ENCODE measurements at places on chromosomes 16 and 17.

GRCh38 chr17:79779084-79779529, 1.2 kb downstream of the CBX2 start:
- ATAC-seq = no peak

DNA sequence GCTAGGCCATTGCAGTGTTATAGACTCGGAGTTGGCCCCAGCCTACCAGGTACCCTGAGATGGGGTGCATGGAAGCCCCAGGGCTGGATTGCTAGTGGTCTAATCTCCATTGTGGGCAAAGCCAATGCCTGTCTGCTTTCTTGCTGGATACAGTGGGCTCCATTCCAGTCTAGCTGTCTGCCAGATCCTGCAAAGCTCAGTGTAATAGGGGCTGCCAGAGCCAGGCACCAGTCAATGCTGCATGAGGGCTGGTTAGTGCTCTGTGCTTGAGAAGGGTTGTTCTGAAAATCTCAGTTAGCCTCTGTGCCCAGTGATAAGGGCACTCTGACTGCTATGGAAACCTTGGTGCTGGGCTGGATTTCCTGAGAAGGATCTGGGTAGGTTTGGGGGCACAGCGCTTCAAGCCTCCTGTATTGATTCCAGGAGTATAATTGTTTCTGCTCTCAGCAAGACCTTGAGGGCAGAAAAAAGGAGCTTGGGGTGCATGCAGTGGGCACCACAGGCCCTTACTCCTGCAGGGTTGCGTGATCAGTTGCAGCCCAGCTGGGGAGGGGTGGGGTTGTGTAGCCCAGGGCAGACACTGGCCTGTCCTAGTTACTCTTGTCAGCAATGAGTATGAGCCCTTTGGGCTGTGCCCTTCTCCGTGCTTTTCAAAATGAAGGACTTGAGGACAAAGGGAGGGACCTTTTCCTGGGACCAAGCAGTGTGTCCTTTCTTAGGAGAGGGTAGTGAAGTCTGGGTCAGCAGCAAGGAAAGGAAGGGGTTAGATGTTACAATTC, 19.0 kb downstream of the SMPD3 start:
- ATAC-seq = no peak

GRCh38 chr16:79613009-79613408, 12.5 kb upstream of the MAF start:
- peak; percentile 78 for ATAC-seq

DNA sequence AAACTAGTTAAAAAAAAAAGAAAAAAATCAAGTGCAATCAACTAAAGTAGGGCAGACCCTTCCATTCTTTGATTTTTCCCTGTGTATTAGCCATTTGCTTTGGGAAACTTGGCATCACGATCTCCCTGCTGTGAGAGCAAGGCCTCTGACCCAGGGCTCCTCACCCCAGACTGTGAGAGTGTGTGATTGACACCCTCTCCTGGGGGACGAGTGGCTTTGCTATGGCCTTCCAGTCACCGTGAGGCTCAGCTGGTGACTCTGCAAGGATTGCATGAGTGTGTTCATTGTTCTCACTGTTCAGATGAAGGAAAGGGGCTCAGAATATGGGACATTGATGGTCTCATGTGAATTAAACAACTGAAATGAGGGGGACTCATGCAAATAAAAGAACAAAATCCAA, 69.0 kb upstream of the BCAR1 start:
- ATAC-seq = no peak

DNA sequence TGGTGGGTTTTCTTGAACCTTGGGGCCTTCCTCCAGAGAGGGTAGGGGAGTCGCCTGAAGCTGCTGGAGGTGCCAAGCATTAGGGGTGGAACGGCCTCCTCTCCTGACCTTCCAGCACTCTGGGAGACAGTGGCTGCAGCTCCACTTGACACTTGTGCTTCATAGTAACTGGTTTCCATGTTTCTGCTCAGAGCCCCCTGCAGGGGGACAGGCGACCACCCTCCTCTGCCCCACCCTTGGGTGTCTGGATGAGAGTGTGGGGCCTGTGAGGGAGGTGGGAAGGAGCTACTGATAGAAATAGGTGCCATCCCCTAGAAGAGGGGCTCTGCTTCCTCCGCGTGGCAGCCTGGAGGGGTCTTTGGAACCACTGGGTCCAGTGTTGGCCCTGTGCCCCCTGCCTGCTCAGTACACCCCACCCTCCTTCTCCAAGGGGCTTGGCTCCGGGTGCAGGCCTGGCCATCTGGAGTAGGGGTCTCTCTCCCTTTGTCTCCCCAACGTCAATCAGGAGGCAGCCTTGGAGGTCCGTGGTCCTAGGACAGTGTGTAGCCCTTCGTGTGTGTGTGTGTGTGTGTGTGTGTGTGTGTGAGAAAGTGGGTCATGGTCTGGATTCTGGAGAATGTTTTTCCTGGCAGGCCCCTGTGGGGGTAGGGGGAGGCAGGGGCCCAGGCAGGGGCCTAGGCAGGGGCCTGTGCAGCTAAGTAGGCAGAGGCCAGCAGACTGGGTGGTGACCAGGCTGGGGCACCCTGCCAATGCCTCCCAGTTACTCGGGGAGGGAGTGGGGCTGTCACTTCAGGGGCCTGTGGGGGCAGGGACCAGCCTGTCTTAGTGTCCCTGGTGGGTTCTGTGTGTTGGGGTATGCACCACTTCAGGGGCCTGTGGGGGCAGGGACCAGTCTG, 4.9 kb downstream of the LASP1 start:
- no peak for ATAC-seq

DNA sequence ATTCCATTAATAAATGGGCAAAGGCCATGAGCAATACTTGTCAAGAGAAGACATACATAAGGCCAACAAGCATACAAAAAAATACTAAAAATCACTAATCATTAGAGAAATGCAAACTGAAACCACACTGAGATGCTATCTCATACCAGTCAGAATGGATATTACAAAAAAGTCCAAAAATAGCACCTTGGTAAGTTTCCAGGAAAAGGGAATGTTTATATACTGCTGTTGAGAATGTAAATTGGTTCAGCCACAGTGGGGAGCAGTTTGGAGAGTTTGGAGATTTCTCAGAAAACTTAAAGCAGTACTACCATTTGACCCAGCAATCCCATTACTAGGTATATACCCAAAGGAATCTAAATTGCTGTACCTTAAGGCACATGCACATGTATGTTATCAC, 467.7 kb downstream of the CDH11 start:
- no peak for ATAC-seq

DNA sequence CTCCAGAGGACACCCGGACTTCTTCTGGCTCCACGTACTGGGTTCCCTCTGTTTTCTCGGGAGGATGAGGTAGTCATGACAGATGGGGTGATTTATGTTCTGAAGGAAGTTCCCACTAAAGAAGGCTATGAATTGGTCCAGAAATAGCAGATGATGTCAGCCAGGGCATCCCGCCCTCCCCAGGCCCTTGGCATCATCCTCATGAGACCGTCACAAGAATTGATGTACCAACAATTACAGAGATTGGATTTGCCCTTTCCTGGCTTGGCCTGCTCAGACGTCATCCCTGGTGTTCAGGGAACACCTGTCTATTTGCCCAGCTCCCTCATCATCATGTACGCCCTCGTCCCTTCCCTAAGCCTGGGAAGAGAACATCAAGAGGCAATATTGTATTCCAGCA, 102.8 kb upstream of the CCL1 start:
- ATAC-seq = no peak

- ATAC-seq = no peak
Observed at GRCh38 chr17:82403662-82404660, 14.2 kb upstream of the HEXD start.

DNA sequence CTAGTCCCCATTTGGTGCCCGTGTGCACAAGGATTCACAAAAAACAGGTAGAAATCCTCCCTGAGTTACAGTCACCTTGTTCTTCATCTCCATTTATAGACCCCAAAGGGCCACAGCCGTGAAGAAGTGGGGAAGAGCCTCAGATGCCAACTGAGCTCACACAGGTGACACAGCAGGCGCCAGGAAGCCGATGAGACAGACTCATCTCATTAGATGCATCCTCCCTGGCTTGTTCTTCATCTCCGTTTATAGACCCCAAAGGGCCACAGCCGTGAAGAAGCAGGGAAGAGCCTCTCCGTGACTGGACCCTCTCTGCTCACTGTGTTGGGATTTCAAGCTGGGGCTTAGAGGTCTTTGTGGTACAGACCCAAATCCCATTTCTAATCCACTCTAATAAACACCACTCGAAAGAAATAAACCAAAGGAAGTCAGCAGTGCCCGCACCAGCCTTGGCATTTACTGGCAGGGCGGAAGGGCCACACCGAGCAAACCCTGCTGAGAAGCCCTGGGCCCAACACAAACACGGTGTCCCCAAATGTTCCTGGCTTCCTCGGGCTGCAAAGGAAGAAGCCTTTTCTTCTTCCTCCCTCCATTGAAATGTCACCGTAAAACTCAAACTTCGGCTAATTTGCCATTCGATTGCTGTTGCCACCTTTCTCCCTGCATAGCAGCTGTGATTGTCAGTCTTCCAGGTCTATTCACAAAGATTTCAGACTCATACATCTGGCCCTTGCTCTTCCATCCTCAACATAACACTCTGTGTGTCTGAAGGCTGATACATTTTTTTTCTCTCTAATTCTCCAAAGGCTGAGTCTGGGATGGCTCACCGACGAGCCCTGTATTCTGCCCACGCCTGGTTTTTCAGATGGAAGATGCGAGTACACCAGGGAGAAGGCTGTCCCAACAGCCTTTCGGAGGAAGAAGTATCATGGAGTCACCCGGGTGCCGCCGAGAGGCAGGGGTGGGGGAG, 44.9 kb upstream of the DOC2B start:
- ATAC-seq = no peak

GRCh38 chr17:79388556-79389295, 222.1 kb downstream of the RBFOX3 start:
- no peak for ATAC-seq

DNA sequence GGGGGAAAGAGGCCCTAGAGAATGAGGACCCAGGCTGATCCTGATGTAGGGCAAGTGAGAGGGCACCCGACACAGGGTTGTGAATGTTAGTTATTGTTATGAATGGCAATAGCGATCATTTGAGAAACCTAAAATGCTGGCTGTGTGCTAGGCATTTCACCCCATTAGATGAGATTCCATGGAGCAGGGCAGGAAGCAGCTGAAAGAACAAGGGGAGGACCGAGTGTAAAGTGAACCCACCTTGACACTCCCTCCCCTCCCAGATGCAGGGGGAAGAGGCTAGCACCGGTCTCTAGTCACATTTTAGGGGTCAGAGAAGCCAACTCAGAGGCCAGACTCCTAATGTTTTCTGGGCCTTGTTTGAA, 553 bp upstream of the CORO6 start:
- ATAC-seq = no peak

DNA sequence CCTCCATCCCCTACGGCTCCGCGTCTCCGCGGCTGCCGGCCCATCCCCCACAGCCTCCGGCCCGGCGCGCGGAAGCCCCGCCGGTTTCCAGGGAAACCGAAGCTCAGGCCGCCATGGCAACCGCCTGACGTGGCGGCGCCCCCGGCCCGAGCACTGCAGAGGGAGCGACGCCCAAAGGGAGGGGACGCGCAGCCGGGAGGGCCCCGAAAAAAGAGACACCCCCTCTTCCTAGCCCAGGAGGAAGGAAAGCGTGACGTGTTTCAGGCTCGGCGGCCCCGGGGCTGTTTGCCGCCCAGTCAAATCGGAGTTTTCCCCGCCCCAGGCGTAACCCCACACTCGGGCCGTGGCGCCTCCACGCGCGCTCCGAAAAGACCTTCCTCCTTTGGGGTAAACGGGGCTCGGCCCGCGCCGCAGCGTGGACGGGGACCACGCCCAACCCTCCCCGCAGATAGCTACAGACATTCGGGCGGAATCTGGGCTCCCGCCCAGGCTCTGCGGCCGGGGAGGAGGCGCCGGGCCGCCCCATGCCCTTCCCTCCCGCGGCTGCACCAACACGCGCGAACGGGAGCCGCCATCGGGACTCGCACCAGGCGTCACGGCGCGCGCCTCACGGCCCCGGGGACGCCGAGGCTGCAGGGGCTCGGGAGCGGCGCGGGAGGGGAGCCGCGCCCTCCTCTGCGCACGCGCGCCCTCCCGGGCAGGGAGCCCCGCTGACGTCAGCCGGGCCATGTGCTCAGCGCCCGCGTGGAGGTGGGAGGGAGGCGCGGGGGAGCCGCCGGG, 7.5 kb downstream of the MNT start:
- peak; percentile 56 for ATAC-seq

DNA sequence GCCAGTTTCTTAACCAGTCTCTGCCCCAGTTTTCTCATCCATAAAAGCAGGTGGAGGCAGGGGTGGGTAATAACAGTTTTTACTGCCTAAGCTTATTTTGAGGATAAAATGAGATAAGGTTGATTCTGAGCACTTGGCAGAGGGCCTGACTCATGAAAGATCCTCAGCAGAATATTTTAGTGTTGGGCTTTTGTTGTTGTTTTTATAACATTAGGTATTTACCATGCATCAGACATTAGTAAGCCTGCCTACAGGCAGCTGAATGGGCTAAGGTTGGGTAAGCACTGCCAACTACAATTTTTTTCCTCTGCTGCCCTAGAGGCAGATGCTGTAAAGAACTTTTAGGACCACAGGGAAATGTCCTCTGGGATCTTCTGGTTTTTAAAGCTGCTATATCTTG, 43.1 kb downstream of the SCNN1G start:
- ATAC-seq = no peak

- no peak for ATAC-seq
Observed at GRCh38 chr17:43359469-43360110, 39.2 kb upstream of the ARL4D start.

DNA sequence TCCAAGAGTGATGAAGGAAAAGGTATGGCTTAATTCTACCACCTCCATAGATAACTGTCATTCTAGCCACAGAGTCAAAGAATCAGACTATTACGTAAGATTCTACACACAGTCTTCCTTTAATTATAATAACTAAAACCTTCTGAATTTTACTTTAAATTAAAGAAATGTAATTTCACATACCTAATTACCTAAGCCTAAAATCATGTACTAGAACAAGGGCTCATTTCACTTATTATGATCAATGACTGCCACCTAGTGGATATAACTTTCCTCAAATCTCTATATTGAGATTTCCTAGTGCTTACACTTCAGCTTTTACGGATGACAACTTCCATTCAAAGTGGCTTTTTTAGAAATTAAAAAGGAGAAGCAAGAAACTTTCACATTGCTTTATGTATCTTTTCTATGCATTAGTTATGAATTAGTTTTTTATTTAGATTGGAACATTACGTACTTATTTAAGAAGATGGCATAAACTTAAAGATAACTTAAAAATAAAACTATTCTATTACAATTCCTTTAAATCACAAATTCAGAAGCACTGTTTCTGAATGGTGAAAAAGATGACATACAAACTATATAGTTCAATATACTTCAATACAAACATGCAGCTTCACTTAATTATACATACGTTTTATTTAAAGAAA, 18.2 kb upstream of the ABCA10 start:
- ATAC-seq = no peak

GRCh38 chr17:1710807-1711553, 803 bp upstream of the TLCD2 start:
- no peak for ATAC-seq

- no peak for ATAC-seq
Observed at GRCh38 chr16:794091-794822, 5.8 kb downstream of the CHTF18 start.

DNA sequence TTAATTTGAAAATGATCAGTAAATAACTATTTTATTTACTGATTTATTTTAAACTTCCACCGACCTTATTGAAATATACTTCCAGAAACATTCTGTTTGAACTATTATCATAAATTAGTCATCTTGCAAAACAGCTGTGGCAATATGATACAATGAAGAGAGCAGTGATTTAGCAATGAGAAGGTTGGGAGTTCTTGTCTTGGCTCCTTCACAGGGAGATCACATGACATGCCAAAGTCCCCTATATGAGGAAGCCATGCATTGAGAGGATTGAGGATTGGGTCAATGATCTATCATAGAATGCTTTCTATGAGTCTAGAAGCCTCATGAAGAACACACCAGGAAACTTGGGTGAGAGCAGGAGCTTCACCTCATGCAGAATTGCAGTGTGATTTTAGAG, 222.7 kb downstream of the LGALS9B start:
- ATAC-seq = no peak

- ATAC-seq = no peak
Observed at GRCh38 chr16:9419161-9419560, 327.7 kb downstream of the HAPSTR1 start.

All from activated CD4-positive, CD25-positive, alpha-beta regulatory T cell treated with anti-CD3 and anti-CD28 coated beads, Interleukin-2, amount 50 U/mL, for 24 hours (primary cell).